ENCODE measurements at places on chromosomes 16 and 17. TPM values are rescaled to one million over a fixed set of nuclear protein-coding genes. Genes with fewer than 3 reads are reported as not detected.

The SEPTIN1 gene
- 342 TPM for total RNA-seq

DNA sequence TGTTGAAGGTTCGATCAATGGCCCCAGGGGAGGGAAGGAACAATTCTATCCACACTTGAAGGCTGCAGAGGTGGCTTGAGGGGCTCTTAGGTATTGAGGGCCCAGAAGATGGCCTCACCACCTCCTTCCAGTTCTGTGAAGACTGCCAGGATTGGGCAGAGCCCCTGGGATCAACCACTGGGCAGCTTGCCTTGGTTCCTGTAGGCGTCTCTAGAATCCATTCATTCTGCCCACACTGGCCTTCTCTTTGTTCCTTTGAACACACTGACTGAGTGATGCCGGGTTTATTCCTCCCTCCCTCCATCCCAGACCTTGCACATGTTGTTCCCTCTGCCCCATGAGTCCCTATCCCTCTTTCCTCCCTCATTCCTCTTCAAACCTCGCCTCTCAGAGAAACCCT is 50.5 kb downstream of the SYT17 start:
- H3K4me1 ChIP-seq = peaks cover 2% of the 10 kb centered on the region
- DNase-seq = no peak
- no peaks in the 10 kb centered on the region for H3K36me3 ChIP-seq
- no peak overlapping the region for H3K27ac ChIP-seq

The VAT1L gene
- total RNA-seq = not detected

DNA sequence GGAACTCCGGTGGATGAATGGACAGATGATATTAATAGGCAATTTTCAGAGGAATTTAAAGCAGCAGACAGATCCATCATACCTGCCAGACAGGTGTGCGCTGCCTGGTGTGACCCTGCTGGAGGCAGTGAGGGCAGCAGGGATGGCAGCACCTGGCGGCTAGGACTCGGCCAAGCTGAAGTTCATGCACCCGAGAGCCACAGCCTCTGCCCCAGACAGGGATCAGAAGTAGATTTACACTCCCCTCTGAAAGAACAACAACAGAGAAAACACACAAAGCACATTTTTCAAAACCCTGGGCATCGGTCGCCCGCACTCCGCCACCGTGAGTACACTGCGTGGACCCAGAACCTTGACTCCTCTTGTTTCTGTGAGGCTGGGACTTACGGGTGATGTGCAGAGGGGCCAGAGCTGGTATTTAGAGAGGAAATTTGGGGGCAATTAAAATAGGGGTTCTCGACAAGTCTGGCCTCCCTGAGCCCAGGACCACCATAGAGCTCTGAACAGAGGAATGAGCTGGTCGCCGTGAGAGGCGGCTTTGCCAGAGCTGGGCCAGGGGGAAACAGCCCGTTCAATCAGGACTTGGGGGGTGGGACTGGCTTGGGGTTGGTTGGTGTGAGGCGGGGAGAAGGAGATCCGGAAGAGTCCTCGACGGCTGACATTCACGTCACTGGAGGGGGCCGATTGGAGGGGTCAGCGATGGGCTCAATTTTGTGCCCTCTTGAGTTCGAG is 101.0 kb downstream of the METRNL start:
- H3K36me3 ChIP-seq = no peaks in the 10 kb centered on the region
- no peak overlapping the region for H3K27ac ChIP-seq
- no peak overlapping the region for H3K4me3 ChIP-seq
- no peaks in the 10 kb centered on the region for H3K4me1 ChIP-seq
- DNase-seq = peak; percentile 8

DNA sequence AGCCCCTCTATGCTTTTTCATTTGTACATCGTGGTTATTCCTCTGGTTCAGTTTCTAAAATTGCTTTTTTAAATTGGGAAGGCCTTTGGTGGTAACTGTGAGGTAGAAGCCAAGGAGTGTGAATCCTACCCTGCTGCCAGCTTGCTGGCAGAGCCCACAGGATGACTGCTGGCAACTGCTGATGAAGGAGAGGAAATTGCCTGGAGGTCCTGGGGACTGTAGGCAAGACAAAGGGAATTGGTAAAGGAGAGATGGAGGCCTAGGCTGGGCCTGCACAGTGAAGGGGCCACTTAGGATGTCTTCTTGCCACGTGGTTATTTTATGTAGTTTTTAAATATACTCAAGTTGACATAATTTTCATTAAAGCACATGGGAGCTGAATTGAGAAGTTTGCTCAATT is 15.8 kb downstream of the C17orf58 start:
- H3K27me3 ChIP-seq = no peaks in the 10 kb centered on the region
- H3K27ac ChIP-seq = peak overlapping the region; percentile 66
- no peak overlapping the region for H3K4me3 ChIP-seq
- H3K36me3 ChIP-seq = peaks cover 29% of the 10 kb centered on the region
- H3K4me1 ChIP-seq = no peaks in the 10 kb centered on the region

DNA sequence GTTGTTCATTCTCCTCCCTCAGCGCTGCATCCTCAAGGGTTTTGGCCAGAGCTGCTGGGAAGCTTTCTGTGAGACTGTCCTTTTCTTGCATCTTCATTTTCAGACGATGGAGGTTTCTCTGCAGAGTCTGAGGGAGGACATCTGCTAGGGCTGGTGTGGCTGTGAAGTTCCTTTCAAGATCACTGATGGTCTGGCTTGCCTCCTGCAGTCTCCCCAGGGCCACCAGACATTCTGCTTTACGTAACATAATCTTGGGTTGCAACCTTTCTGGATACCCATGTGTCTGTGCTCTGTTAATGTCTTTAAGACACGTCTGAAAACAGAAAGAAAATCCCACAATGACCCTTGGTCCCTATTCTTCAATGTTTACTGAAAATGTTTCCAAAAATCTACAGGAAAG is 29.0 kb downstream of the SMYD4 start:
- no peaks in the 10 kb centered on the region for H3K27me3 ChIP-seq
- peaks cover 42% of the 10 kb centered on the region for H3K36me3 ChIP-seq
- no peak overlapping the region for H3K4me3 ChIP-seq
- H3K27ac ChIP-seq = no peak overlapping the region
- H3K4me1 ChIP-seq = peaks cover 3% of the 10 kb centered on the region
